IPS DF 6.9 (cell line): ENCODE measurements at places on chromosomes 1 and 21.
A peak's percentile ranks its signal among the peaks of the same experiment; 100 is the strongest.

DNA sequence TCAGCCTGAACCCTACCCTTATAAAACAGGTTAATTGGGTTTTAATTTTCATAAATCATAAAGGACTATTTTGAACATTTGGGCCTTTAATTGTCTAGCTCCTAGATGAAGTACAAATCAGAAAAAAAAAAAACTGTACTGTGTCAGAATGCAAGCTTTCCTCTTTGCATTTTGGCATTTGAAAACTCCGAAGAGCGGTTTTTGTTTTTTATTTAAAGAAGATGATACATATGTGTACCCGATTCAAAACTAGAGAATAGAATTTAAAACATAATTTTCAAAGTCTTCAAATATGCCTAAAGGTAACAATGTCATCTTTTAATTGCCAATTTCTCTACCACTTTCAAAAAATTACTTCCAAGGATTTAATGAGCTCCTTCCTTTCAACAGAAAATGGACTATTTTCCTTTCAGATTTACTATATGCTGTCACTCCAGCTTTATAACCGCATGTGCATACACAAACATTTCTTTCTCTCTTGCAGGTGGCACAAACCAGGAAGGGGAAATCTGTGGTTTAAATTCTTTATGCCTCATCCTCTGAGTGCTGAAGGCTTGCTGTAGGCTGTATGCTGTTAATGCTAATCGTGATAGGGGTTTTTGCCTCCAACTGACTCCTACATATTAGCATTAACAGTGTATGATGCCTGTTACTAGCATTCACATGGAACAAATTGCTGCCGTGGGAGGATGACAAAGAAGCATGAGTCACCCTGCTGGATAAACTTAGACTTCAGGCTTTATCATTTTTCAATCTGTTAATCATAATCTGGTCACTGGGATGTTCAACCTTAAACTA is 33.7 kb downstream of the MRPL39 start:
- H3K27me3 ChIP-seq = no peaks in the 10 kb centered on the region
- DNase-seq = no peak
- H3K4me3 ChIP-seq = no peak overlapping the region
- no peak overlapping the region for H3K27ac ChIP-seq

DNA sequence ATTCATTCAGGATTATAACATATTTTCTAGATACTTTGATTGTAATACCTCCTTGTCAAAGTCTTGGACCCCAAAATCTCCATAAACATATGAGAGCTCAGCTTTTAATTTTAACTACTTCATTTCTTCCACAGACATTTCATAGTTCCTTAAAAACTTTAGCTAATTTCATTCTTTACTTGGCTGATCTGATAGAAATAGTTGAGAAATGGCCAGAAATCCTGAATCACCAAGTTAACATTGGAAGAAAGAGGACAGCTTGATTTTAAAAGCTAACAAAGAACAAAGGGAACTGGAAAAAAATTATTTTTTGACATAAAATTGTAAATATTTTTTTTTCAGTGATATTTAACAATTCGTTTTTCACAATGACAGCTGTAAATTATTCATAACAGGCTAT is 216.5 kb downstream of the NTNG1 start:
- H3K36me3 ChIP-seq = no peaks in the 10 kb centered on the region
- H3K4me1 ChIP-seq = no peaks in the 10 kb centered on the region; the same call in 1 of the 2 replicates
- H3K27ac ChIP-seq = no peak overlapping the region
- H3K27me3 ChIP-seq = no peaks in the 10 kb centered on the region

- no peak overlapping the region for H3K27ac ChIP-seq
- DNase-seq = no peak
- no peak overlapping the region for H3K4me3 ChIP-seq
- H3K27me3 ChIP-seq = no peaks in the 10 kb centered on the region
- H3K36me3 ChIP-seq = no peaks in the 10 kb centered on the region
Observed at GRCh38 chr1:87084244-87084836, 169.9 kb downstream of the HS2ST1 start.

- no peak overlapping the region for H3K4me3 ChIP-seq
- no peaks in the 10 kb centered on the region for H3K27me3 ChIP-seq
- no peaks in the 10 kb centered on the region for H3K4me1 ChIP-seq
- H3K27ac ChIP-seq = no peak overlapping the region
- H3K36me3 ChIP-seq = no peaks in the 10 kb centered on the region; the same call in 1 of the 2 replicates
Observed at GRCh38 chr21:38386967-38387366, 111.3 kb downstream of the ERG start.

DNA sequence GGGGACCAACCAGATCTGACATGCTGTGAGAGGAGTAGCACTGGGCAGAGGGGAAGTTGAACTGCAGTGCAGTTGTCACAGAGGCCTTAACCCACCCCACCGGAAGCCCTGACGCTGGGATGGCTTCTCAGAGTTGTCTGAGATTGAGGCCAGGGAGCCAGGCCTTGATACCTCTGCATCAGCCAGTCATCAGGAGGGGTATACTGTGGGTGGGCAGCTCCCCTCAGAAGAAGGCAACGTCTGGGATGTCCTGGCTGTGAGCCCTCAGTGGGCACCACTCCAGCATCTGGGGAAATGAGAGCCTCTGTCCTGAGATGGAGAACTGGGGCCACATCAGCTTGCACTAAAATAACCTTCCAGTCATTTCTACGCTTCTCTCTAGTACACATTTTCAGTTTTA is 47.9 kb upstream of the BCAR3 start:
- H3K27ac ChIP-seq = no peak overlapping the region
- H3K4me3 ChIP-seq = no peak overlapping the region
- H3K27me3 ChIP-seq = no peaks in the 10 kb centered on the region

- H3K4me3 ChIP-seq = no peak overlapping the region
- no peaks in the 10 kb centered on the region for H3K4me1 ChIP-seq
- no peak overlapping the region for H3K27ac ChIP-seq
- no peak for DNase-seq
- H3K36me3 ChIP-seq = no peaks in the 10 kb centered on the region
Observed at GRCh38 chr1:22914156-22914555, 58.5 kb downstream of the LACTBL1 start.

DNA sequence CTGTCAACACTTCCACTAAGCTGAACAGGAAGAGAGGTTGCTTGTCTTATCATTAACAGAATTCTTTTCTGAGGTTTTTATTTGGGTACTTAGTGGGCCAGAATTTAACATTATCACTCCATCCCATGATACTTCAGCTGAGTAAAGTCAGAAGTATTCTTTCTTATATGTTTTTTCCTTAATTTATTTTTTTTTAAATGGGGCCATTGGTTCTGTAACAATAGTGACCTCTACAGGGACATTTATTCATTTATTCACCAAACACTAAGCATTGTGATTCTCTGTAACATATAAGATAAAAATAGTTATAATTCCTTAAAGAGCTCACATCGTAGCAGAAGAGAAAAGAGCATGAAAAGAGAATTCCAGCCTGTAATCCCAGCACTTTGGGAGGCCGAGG is 9.8 kb downstream of the GREM2 start:
- H3K4me1 ChIP-seq = no peaks in the 10 kb centered on the region
- H3K36me3 ChIP-seq = no peaks in the 10 kb centered on the region
- no peak for DNase-seq
- H3K27ac ChIP-seq = no peak overlapping the region

DNA sequence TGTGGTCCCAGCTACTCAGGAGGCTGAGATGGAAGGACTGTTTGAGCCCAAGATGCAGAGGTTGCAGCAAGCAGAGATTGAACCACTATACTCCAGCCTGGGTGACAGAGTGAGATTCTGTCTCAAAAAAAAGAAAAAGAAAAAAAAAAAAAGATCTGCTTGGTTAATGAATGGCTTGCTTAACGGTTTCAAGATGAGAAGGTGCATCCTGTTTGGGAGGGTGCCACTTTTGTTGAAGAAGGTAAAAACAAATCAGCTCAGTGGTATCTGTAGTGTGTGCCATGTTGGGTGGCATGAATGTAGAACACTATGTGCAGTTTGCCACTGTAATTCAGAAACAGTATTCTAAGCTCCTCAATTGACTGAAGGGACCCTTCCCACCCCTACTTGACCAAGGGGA is 94.9 kb upstream of the ETV3 start:
- H3K4me3 ChIP-seq = no peak overlapping the region
- H3K4me1 ChIP-seq = peaks cover 1% of the 10 kb centered on the region; the same call in 1 of the 2 replicates
- no peak overlapping the region for H3K27ac ChIP-seq
- no peak for DNase-seq
- no peaks in the 10 kb centered on the region for H3K27me3 ChIP-seq
- H3K36me3 ChIP-seq = no peaks in the 10 kb centered on the region

DNA sequence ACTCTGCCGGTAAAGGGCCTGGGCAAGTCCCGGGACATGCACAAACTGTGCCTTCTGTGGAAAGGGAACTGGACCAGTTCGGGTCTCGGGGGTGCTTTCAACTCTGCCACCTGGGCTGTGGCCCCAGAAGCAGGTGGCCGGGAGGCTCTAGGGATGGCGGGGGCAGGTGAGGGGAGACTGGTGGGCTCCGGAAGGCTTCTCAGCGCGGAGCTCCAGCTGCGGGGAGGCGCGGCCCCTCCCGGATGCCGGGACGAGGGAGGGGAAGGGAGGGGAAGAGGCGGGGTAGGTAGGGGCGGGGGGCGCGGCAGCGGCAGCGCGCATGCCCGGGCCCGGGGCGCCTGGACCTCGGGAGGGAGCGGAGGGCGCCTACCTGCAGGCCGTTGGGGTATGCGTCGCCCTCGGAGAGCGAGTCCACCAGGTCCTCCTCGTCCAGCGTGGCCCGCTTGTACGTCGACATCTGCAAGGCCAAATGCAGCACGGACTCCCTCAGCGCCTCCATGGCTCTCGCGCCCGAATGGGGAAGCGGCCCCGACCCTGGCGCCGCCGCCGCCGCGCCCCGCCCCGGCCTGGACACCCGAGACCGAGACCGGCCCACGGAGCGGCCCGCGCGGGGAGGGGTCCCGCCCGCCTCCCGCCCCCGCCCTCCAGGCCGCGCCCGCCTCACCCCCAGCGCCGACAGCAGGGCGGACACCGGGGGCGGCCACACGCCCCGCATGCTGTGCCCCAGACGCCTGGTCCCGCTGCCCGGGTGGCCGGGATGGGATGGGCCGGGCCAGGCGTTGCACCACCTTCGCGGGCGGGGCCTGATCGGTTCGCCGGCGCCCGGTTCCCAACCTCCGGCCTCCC is at the start of gene ECE1:
Gene ECE1 (minus strand): TSS at position 764 of the 846 bp plus-strand sequence. CDS start 49 bp downstream, at position 715.
- no peak within 1 kb of the TSS for H3K27ac ChIP-seq
- H3K4me1 ChIP-seq = peaks cover 10% of the 10 kb centered on the region
- peak within 1 kb of the TSS; percentile 59 for H3K4me3 ChIP-seq
- DNase-seq = no peak
- H3K36me3 ChIP-seq = 0 out of 2 replicates have a peak, but pooled peaks cover 2% of the 10 kb centered on the region
- no peaks in the 10 kb centered on the region for H3K27me3 ChIP-seq

DNA sequence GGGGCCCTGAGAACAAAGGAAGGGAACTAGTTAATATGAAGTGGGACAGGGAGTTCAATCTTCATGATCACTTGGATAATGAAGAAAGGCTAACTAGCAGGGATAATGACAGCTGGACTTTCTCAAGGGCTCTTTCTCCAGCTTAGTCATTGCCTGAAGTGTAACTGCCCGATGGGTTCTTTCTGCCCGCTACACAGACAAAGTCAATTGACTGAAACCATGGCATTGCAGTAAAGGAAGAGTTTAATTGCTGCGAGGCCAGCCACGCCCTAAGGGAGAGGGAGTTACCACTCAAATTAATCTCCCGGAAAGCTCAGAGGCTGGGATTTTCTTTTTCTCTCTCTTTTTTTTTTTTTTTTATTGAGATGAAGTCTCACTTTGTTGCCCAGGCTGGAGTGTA is 16.6 kb upstream of the SLC2A5 start:
- no peaks in the 10 kb centered on the region for H3K4me1 ChIP-seq
- no peak for DNase-seq
- H3K27ac ChIP-seq = no peak overlapping the region
- H3K4me3 ChIP-seq = no peak overlapping the region

DNA sequence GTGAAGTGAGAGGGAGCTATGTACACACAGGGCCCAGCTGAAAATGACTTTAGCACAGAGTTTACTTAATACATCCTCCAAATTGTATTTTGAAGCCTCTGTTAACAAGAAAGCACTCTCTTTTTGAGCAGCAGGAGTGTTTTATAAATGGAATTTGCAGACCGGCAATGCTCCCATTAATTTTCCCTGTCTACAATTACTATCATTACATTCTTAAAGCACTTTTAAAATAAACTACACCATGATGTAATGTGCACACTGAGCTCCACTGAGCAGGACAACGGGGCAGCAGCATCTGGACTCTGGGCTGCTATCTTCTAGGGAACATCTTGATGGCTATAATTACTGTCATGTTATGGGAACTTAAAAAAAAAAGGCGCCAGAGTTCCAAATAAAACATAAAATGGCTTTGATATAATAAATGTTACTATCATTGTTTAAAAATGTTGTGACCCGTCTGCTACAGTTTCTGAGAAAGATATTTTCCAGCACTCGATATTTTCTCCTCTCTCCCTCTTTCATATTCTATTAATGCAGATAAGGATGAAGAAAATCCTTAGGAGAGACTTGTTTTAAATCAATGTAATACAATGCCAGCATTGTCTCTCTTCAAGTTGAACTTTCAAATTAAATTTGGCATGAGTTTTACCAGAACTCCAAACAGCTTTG is 150.9 kb downstream of the HLX start:
- no peak for DNase-seq
- H3K4me1 ChIP-seq = no peaks in the 10 kb centered on the region
- H3K27me3 ChIP-seq = no peaks in the 10 kb centered on the region
- no peak overlapping the region for H3K27ac ChIP-seq
- no peaks in the 10 kb centered on the region for H3K36me3 ChIP-seq
- H3K4me3 ChIP-seq = no peak overlapping the region

GRCh38 chr1:87370544-87370943 is 41.9 kb downstream of the LMO4 start:
- H3K27me3 ChIP-seq = no peaks in the 10 kb centered on the region
- H3K27ac ChIP-seq = no peak overlapping the region
- H3K36me3 ChIP-seq = no peaks in the 10 kb centered on the region
- no peaks in the 10 kb centered on the region for H3K4me1 ChIP-seq
- no peak overlapping the region for H3K4me3 ChIP-seq
- no peak for DNase-seq

GRCh38 chr1:220296981-220297380 is 24.7 kb upstream of the RAB3GAP2 start:
- no peaks in the 10 kb centered on the region for H3K36me3 ChIP-seq
- no peaks in the 10 kb centered on the region for H3K27me3 ChIP-seq
- H3K4me1 ChIP-seq = no peaks in the 10 kb centered on the region
- no peak overlapping the region for H3K4me3 ChIP-seq
- no peak overlapping the region for H3K27ac ChIP-seq
- no peak for DNase-seq

GRCh38 chr1:1990222-1990621 is 13.4 kb downstream of the CFAP74 start:
- H3K27ac ChIP-seq = no peak overlapping the region
- no peaks in the 10 kb centered on the region; the same call in 1 of the 2 replicates for H3K36me3 ChIP-seq
- no peaks in the 10 kb centered on the region for H3K27me3 ChIP-seq
- no peak overlapping the region for H3K4me3 ChIP-seq
- no peaks in the 10 kb centered on the region for H3K4me1 ChIP-seq

GRCh38 chr1:212354464-212354863 is 60.2 kb downstream of the PACC1 start:
- H3K36me3 ChIP-seq = peaks cover 2% of the 10 kb centered on the region; the same call in 1 of the 2 replicates
- no peaks in the 10 kb centered on the region for H3K27me3 ChIP-seq
- no peaks in the 10 kb centered on the region for H3K4me1 ChIP-seq
- DNase-seq = no peak
- no peak overlapping the region for H3K4me3 ChIP-seq
- H3K27ac ChIP-seq = no peak overlapping the region
